Activated T-helper 1 cell treated with Interleukin-2 at 50 U/mL for 16 hours (primary cell): ENCODE measurements at places on chromosomes 3 and 15.

GRCh38 chr3:128549283-128550112 is 56.5 kb upstream of the GATA2 start:
- DNase-seq = no peak

GRCh38 chr3:4163011-4163410 is 140.2 kb upstream of the SETMAR start:
- DNase-seq = no peak

DNA sequence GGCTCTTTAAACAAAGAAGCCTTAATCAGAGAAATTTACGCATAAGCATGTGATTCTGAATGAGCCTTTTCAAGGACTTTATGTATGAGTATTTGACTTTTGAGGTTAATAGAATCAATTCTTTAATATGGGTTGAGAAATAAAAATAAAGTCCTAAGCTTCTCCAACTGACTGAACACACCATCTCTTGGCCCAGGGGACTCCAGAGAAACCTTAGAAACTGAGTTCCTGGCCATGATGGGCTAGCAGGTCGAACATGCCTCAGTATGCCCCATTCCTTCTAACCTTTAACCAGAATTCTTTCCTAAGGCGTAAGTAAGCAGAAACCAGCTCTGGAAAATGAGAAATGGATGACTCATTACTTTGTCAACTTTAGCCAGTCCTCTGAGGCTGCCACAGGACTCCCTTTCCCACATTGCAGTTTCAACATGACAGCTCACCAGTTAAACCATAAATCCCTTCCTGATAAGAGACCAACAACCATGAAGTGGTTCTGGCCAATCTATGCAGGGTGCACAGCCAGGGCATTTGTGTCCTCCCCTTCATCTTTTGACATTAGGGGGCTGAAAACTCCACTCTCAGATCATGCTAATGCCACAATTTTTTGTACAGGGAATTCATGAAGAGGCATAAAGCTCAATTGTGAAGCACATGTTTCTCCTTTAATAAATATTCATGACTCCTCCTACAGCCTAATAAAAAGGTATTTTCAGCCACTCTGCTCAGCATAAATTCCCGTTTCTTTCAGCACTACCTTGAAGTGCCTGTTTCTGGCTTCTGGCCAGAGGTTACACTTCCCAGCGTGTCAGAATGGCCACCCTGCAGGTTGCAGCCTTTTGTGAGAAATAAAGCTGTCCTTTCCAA is 33.3 kb downstream of the TM4SF18 start:
- no peak for DNase-seq

DNA sequence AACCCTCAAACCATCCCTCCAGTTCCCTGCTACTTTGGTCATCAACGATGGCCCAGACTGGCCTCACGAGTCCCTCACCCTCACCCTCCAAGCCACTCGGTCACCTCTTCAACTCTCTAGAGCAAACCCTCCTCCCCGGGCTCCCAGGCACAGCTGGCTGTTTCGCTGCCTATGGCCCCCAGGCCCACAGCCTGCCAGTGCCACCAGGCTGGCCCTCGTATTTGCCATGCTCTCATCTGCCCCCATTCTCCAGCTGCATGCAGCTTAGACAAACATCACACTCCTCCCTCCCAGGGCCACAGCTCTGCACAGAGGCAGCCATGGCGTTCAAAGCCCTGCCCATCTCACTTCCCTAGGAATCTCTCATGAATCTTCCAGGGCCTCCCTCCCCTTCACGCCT is 13.8 kb downstream of the RAB43 start:
- no peak for DNase-seq

GRCh38 chr15:36529296-36530011 is 50.0 kb upstream of the CDIN1 start:
- DNase-seq = no peak

- DNase-seq = no peak
Measured at GRCh38 chr3:188574885-188575284, 420.9 kb downstream of the LPP start.

GRCh38 chr15:98002419-98002818 is 41.9 kb downstream of the ARRDC4 start:
- DNase-seq = no peak

GRCh38 chr3:64079369-64080150 is 56.3 kb upstream of the PSMD6 start:
- no peak for DNase-seq

GRCh38 chr3:150146991-150147761 is 176.5 kb upstream of the PFN2 start:
- no peak for DNase-seq

DNA sequence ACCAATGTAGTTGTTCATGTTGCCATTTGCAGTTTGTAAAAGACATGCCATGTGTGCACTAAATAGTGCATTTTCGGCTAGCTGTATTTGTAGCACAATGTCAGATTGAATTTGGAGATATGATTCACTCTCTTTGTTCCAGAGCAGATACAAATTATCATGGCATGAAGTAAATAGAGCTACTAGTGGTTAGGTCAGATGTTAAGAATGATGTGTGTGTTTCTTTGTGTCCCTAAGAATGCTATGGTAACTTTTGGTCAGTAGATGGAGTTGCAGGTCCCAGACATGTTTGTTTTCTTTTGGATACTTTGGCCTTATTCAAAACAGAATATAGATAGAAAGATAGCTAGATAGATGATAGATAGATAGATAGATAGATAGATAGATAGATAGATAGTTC is 595.8 kb downstream of the NLGN1 start:
- no peak for DNase-seq

DNA sequence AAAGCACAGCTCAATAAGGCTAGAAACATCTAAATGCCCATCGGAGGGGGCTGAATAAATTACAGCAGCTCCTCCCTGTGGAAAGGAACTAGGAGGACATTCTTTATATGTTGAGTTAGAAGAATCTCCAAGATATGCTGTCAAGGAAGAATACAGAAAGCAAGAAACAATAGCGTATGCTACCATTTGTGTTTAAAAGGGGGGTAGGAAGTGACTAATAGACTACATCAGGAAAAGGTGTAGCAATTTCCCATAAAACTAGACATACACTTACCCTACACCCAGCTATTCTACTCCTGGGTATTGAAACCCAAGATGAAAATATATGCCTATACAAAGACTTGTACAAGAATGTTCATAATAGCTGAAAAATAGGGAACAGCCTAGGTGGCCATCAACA is 21.6 kb downstream of the SEC61A1 start:
- DNase-seq = no peak

DNA sequence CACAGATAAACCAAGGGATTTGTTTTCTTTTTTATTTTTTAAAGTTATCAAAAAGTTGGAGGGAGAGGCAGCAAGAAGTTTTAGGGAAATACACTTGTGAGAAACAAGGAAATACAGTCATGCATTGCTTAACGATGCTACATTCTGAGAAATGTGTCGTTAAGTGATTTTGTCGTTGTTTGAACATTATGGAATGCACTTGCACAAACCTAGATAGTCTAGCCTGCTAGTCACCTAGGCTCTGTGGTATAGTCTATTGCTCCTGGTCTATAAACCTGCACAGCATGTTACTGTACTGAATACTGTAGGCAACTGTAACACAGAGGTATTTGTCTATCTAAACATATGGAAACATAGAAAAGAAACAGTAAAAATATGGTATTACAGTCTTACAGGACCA is 2.0 kb upstream of the NFKBIZ start:
- DNase-seq = no peak

DNA sequence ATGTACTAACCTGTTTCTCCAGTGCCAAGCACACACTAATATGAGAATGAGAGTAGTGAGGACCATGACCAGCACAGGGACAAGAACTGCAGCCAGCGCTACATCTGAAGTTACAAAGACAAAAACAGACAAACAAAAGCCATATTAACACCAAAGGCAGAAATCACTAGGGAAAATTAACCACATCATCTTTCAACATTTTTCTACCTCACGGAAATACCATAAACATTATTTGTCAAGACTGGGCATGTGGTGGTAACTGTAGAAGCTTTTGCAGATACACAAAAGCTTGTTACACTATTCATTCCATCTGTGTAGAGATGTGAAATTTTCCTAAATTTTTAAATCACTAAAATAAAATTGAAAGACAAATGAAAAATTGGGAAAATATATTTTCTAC is 44.9 kb downstream of the ST3GAL6 start:
- DNase-seq = no peak

GRCh38 chr15:63372018-63372705 is 9.5 kb downstream of the CA12 start:
- no peak for DNase-seq

- no peak for DNase-seq
Measured at GRCh38 chr3:147368561-147369221, 37.7 kb downstream of the ZIC4 start.

DNA sequence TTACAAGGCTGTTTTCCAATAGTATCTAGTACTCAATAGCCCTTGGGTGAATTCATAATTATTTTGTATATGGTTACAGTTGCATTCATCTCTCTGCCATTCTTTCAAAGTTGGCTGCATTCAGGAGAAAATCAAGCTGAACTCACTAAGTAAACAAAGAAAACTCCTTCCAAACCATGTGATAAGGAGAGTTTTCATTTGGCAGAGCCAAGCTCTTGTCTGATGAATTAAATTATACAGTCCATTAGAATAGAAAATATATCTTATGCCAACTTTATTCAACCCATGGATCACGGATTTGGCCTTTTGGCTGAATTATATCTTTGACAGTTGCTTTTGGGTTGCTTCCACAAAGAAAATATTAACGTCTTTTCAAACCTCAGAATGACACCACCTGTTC is 272.3 kb upstream of the ROBO1 start:
- DNase-seq = no peak

- no peak for DNase-seq
Measured at GRCh38 chr3:174132006-174132405, 727.1 kb upstream of the NAALADL2 start.

GRCh38 chr3:117622171-117622841 is 912.7 kb downstream of the TUSC7 start:
- no peak for DNase-seq

DNA sequence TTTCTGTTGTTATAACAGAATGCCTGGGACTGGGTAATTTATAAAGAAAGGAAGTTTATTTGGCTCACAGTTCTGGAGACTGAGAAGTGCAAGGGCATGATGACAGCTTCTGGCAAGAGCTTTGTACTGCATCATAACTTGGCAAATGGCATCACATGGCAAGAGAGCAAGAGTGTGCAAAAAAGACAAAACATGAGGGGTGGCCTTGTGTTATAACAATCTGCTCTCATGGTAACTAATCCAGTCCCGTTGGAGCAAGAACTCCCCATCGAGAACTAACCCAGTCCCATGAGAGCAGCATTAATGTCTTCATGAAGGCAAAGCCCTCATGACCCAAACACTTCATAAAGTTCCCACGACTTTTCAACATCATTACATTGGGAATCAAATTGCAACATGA is 23.2 kb downstream of the SCN11A start:
- no peak for DNase-seq

- no peak for DNase-seq
Measured at GRCh38 chr3:72860053-72860452, 11.8 kb upstream of the SHQ1 start.

- DNase-seq = no peak
Measured at GRCh38 chr15:93036951-93037819, 51.8 kb downstream of the RGMA start.

GRCh38 chr3:129421988-129422745 is 6.3 kb downstream of the EFCAB12 start:
- DNase-seq = no peak

- no peak for DNase-seq
Measured at GRCh38 chr3:129942296-129942695, 32.2 kb upstream of the TRH start.

DNA sequence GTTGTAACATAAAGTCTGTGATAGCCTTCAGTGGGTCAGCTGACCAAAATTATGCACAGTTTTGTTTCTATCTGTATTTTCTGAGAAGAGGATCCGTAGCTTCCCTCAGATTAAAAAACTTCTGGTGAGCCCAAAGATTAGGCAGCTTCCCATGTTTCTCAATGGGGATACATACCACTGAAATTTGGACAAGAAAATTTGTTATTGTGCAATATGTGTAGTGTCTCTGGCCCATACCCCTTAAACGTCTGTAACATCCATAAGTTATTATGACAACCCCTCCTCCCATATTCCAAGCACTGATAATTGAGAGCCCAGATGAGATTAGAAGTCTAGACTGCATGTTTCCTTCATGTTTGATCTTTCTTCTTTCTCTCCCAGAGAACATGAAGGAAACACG is 1.9 kb upstream of the MITF start:
- DNase-seq = no peak

GRCh38 chr3:153029350-153029749 is 132.7 kb upstream of the RAP2B start:
- DNase-seq = no peak

- no peak for DNase-seq
Measured at GRCh38 chr15:77540312-77541060, 92.2 kb downstream of the LINGO1 start.

- DNase-seq = no peak
Measured at GRCh38 chr3:70989174-70989573, 594.4 kb downstream of the FOXP1 start.

DNA sequence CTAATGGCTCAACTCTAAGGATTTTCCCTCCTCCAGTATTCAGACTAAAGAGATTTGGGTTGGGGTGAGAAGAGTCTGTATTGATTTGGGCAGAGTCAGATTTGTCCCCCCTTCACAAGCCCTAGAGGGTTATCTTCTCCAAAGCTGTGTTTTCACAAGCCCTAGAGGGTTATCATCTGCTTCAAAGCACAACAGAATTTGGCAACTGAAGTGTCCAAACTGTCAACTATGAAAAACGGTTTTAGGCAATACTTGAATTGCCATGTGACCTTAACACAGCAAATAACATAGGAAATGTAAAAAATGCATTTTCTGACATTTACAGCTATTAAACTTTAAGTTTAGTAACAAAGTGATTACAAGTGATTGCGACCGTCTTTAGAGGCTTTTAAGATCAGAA is 119.9 kb downstream of the IMPG2 start:
- no peak for DNase-seq

DNA sequence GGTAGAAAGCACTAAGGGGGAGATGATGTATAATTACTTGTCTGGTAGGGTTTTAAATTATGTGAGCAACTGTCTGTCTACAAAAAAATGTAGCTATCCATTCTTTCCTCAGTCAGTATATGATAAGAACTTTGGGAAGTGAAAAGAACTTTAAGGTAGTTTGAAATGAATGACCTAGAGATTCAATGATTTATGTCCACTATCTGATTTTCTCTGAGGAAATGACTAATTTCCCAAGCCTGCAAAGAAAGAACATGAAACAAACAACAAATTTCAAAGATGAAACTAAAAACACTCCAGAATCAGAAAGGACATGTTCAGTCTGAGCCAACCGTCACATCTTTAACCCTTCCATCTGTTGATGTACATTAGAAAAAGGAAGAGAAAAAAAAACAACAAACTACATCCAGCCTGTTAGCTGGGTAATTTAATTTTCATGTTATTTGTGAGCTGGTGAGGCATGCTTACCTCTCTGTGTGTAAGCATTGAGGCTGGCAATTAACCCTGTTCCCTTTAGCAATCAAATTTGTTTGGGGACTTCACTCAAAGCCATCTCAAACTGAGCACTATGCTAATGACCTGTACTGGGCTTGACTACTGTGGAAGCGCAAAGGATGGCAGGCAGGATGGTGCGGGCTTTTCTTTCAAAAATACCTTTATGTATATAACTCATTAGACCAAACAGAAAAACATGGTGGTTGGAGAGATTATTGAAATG is 220.1 kb downstream of the TUSC7 start:
- DNase-seq = no peak
